Thoracic aorta (tissue), 2 donors: ENCODE measurements at places on chromosomes 6 and 20.

- no peak for DNase-seq
These were observed 437.6 kb upstream of the PLCB4 start for GRCh38 chr20:8631271-8631670.

DNA sequence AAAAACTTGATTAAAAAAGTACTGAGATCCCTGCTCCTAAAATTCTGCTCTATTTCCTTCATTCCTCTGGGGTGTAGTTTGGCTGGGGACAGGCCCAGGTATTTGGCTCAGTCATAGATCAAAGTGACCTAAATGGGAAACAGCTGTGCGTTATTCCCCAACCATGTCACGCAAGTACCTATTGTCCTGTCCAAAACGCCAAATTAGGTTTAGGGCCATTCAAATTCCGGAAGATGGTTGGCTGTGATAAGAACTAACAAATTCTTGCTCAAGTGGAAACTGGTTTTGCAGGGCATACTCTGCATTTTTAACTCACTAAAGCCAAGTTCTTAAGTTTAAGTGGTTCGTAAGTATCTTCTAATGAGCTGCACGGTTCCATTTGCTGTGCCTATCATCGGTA lies 147.6 kb upstream of the TMEM170B start:
- DNase-seq = no peak

- no peak for DNase-seq
These were observed 67.0 kb downstream of the SRC start for GRCh38 chr20:37413023-37413334.

DNA sequence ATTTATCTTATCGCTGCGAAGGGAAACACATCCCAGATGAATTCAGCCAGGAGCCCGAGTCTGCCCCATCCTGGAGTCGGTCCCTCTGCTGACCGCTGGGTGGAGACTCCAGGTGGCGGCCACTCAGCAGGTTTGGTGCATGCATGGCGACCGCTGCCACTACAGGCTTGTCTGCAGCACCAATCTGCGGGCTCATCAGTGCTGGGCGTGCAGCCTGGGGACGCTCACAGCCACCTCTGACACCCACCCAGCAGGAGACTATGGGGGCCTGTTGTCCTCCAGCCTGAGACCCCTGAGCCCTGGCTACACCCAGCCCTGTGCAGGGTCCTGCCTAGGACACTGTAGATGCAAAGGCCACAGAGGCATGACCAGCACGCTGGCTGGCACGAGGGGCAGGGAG lies 40.5 kb upstream of the GATA5 start:
- DNase-seq = no peak

DNA sequence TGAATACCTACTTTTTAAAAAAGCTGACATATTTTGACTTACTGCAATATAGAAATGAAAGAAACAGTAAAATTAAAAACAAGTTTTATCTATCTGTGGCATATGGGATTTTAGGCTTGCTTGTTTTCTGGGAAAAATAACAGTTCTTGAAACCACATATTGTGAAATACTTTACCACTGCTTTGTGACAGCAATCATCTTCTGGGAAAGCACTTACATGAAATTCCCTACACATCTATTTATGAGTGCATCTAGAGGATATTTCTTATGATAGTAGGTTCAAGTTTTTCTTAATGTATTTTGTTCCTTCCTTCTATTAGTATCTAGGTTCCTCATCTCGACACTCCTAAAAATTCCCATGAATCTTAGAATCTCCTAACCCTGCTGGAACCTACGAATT lies 75.2 kb downstream of the STXBP5 start:
- DNase-seq = no peak

DNA sequence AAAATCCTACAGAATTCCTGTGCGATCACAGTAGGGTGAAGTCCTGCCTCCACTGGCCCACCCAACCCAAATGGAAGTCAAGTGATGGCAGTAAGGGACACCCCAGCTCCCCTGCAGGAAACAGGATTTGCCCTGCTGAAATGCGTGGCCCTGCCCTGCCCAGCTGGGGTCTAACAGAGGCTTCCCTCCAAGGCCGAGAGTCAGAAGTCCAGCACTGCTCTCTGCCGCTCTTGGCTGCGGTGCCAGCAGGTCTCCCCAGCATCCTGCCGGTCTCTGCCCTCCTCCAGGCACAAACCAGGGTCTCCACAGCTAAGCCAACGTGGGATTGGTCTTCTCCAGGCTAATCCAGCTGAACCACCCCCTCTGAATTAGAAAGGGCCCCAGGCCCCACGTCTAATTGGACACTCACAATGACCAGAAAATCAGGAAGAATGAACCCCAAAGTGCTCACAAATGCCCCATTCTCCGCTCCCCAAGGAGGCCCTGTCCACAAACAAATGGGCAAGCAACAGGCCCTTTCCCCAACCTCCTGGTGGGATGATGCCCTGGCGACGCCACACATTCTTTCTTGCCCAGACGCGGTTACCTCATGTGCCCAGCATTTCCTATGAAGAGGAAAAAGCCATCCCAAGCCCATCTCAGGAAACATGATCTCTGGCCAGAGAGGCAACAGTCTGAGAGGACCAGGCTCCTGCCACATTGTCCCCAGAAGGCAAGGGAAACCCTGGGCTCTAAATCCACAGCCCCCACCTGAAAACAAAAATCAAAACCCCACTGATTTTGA lies 117.2 kb downstream of the BANF2 start:
- no peak for DNase-seq

- DNase-seq = peak; percentile 81
These were observed 122.8 kb downstream of the ALDH8A1 start for GRCh38 chr6:134826889-134827737.
